NCI-H146 (cell line): ENCODE measurements at places on chromosomes 5 and 9.

DNA sequence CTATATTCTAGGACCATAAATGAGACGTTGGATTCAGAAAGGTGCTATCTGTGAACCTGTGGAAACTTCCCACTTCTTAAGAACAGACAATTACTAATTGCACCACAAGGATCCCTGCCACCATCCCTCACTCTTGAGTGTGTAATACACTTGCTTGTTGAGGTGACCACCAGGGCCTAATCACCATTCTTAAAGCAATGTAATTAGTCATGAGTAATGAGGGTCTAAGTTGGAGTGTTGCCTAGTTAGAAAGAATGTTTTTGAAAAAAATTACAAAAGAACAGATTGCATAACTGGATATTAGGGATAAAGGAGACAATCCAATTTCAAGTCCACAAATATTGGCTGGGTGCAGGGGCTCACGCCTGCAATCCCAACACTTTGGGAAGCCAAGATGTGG is 56.9 kb upstream of the TRIO start:
- DNase-seq, result no peak

- DNase-seq, result no peak
These were observed 145.7 kb upstream of the ARRDC3 start for GRCh38 chr5:91528831-91529230.

GRCh38 chr5:36457511-36458270 is 148.7 kb upstream of the SLC1A3 start:
- DNase-seq, result no peak

GRCh38 chr9:116323012-116323411 is 169.4 kb downstream of the PAPPA start:
- DNase-seq, result peak; percentile 18

GRCh38 chr5:77209495-77210090 is 887 bp upstream of the PDE8B start:
- peak; percentile 10 for DNase-seq

DNA sequence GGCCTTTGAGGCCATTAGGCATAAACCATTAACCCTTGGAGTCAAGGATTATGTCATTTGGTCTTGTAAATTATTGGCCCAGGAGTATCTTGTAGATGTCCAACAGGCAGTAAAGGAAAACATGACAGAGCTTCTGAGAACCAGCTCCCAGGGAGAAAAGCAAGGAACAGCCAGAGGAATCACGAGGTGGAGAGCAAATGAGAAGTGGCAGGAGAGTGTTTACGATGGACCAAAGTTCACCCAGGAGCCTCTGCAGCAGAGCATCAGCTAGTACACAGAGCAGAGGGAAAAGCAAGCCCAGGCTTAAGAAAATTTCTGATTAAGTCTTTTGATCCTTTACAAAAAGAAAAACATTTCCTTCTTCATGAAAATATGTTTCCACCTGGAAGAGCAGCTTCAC is 206.2 kb downstream of the NDUFS4 start:
- no peak for DNase-seq

DNA sequence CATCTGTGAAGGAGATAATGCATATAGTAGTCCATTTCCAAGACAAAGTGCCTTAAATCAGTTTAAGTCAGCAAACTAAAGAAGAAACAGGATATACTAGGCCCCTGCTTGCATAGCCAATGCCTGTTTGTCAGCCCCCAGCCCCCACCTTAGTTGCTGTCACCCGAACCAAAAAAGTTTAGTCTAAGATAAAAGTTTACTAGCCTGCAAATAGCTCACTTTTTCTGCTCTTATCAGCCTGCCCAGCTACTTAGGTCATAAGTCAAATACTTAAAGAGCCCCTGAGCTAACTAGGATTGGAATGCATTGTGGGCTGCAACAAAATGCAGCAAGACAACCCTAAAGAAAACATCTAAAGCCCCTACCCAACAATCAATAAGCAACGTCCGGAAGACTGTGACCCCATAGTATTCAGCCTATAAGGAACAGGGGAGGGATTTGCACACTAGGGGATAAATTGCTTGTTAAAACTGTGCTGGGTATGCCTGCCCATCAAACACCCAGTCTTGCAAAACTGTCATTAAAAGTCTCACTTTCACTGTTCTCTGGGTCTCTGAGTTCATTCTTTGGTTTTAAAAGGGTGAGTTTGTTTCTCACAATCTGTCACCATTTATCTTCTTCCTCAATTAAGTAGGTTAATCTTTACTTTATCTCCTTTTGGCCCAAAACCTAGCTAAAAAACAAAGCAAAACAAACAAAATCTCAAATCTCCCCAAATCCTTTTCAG is 92.4 kb upstream of the CEP78 start:
- DNase-seq, result no peak

- no peak for DNase-seq
These were observed 232.5 kb downstream of the PARP8 start for GRCh38 chr5:50898966-50899365.

GRCh38 chr9:128619779-128620178 is 36.9 kb downstream of the DYNC2I2 start:
- no peak for DNase-seq

- DNase-seq, result no peak
These were observed 97.3 kb downstream of the KCNT1 start for GRCh38 chr9:135799261-135799660.

- DNase-seq, result no peak
These were observed 48.1 kb downstream of the TEK start for GRCh38 chr9:27157097-27157496.

- no peak for DNase-seq
These were observed 543.9 kb upstream of the SEMA6A start for GRCh38 chr5:117118499-117118898.

- no peak for DNase-seq
These were observed 159.1 kb upstream of the ACOT12 start for GRCh38 chr5:81552852-81553566.

GRCh38 chr5:133933670-133934295 is 34.6 kb downstream of the C5orf15 start:
- no peak for DNase-seq

- no peak for DNase-seq
These were observed 43.2 kb downstream of the KIF4B start for GRCh38 chr5:155056644-155057269.

- DNase-seq, result no peak
These were observed 323.8 kb downstream of the CDK5RAP2 start for GRCh38 chr9:120256146-120256545.

DNA sequence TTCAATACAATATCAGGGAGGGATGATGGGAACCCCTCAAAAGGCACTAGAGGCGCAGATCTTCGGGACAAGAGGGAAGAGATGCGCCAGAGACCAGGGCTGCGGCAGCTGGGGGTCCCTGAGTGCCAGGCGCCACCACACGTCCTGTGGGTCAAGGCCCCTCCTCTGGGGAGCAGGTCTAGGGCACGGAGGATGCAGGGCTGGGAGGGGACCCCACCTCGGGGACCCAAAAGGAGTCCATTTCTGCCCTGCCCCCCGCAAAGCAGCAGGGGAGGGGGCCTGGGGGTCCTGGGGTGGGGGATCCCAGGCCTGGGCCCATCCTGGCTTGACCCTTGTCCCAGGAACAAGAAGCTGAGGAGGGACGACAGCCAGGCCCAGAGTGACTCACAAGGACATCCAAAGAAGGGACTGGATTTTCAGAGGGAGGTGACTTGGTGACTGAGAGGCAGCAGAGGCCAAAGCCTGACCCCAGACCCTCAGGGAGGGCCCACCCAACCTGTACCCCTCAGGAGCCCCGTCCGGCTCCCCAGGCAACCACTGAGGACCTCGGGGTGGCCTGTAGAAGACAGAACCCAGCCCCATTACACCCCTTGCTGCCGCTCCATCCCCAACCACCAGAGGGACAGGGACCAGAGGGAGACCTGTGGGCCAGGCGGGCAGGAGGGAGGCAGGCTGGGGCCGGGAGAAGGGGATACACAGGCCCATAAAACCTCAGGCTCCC is 54.2 kb downstream of the LRSAM1 start:
- no peak for DNase-seq

DNA sequence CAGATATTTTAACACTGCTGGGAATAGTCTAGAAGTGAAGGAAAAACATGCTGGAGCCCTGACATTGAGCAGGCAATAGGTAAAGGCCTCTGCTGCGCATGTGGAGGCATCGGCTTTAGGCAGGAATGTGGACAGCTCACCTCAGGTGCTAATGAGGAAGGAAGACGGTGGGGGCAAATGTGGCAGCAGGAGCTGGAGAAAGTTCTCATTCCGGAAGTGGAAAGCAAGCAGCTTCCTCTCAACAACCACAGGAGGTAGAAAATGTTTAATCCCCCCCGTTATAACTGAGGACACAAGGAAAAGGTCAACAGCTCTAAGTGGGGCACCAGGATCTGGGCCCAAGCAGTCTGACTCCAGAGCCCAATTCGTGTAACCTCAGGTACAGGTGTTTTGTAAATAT is 7.6 kb upstream of the RPS14 start:
- DNase-seq, result no peak

- no peak for DNase-seq
These were observed 39.8 kb upstream of the CCDC112 start for GRCh38 chr5:115336201-115336720.

- DNase-seq, result no peak
These were observed 267.6 kb downstream of the TRIM32 start for GRCh38 chr9:116954731-116955130.

GRCh38 chr9:137924761-137925369 is 47.3 kb downstream of the CACNA1B start:
- DNase-seq, result no peak

DNA sequence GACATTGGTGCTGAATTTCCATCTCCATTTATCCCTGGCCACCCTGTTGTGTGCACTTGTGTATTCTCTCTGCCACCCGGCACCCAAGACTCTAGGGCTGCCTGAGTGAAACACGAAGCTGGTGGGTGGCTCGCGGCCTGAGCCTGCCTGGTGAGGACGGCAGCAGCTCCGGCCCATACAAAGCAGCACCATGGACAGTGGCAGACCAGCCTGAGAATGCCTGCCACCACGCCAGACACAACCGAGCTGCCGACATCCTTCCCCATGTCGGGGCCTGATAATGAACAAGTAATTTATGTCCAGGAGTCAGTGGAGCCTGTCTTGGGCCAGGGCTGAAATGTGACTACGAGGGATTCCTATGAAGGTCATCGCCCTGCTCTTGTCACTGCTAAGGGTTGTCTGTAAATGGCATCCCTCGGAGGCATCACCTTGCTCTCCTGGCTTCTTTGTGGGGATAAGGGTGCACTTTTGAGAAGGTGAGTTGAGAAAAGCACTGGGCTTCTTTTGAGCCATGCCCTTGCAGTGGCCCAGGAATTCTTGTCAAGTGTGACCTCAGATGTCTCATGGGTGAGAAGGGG is 175.7 kb downstream of the MELK start:
- no peak for DNase-seq

DNA sequence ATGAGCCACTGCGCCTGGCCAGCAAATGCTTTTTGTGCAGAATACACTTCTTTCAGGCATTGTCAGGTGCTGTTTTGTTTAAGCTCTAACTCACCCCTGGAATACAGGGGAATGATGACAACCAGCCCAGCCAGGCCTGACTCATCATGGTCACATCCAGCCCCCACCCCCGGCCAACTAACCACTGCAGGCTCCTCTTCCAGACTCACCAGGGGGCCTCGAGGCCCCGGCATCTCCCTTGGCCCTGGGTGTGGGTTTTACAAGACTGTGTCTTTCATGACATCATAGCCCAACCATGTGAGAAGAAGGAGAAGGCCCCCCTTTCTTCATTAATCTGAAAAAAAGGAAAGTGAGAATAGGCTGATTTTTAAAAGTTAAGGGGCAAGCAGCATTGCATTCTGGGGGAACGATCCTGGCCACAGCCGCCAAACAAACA is 35.5 kb downstream of the OLFML2A start:
- no peak for DNase-seq

- DNase-seq, result no peak
These were observed 52.9 kb upstream of the MIER3 start for GRCh38 chr5:57004800-57005199.

GRCh38 chr5:135170500-135170899 is 136.5 kb upstream of the PITX1 start:
- DNase-seq, result no peak

- DNase-seq, result no peak
These were observed 515.2 kb upstream of the ZNF608 start for GRCh38 chr5:125261505-125262250.

DNA sequence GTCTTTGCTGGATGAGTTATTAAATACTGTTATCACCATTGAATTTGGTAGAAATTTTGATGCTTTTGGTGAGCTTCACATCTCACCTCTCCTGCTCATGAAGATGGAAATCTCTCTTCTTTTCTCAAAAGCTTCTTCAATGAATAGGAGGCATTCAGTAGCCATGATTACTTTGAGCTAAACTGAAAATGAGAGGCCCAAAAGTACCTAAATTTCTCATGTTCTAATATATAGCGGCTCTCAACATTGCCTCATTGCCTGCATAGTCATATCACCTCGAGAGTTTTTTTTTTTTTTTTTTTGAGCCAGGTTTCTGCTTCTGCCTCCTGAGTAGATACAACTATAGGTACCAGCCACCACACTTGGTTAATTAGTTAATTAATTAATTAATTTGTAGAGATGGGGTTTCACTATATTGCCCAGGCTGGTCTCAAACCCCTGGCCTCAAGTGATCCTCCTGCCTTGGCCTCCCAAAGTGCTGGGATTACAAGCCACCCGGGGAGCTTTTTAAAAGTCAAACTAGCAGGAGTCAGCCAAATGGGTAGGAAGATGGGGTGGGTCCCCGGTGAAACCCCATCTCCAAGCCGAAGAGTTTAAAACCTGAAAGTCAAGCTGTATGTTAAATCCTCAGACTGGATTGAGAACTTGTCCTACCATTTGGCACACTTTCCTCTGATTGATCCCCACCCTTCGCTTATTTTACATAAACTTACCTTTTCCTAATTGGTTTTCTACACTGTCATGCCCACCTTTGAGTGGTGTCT is 169.0 kb downstream of the DOCK2 start:
- no peak for DNase-seq

DNA sequence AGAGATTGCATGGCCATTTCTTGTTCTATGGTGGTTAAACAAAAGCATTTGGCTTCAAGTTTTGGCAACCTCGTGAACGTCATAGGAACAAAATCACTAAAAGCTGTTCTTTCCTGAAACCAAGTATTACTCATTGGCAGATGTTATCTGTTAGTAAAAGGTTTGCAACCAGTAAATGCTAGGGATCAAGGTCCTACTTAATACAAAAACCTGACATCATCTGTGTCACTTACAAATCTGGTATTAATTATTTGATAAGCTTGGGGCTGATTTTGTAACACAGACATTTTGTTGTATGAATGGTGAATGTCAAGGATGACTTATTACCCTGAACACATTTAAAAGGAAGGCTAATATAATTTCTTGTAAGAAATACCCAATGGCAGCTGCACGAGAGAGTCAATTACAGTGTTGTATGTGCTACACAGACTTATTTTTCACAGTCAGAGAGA is 486.4 kb upstream of the ZNF608 start:
- DNase-seq, result no peak

DNA sequence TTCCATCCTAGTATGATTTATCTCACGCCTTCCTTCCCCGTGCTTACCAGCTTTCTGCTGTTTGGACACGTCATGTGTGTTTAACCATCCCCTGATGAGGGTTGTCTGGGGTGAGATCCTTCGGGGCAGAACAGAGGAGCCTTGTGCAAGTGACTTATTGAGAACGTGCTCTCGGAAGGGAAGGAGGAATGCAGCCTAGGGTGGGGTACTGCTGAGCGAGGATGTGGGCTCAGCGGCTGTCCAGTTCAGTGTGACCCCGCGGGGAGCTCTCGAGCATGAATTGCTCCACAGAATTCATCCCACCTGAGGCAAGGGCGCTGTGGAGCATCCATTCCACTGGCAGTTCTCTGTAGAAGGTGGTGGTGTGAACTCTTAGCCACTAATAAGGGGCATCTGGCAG is 4.0 kb downstream of the MYOZ3 start:
- peak; percentile 17 for DNase-seq
